ENCODE measurements at places on chromosomes 2 and 18.

GRCh38 chr18:45222180-45222579, 393.1 kb upstream of the SLC14A2 start:
- DNase-seq = no peak

DNA sequence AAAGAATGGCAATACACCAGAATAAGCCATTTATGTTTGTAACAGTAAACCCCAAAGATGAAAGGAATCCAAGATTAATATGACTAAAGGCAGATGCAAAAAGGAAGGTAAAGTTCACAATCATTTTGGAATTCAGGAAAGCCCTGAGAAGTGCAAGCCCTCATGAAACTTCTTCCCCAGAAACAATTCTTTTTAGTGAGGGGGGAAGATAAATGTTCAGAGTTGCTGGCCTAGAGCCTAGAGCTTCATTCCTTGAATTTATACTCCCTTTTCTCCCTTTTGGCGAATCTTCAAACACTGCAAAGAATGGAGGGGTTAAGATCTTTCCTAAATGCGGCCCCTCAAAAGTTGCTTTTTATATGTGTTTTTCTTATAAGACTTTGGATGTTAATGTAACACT, 368.8 kb downstream of the MEIS1 start:
- DNase-seq = no peak

GRCh38 chr2:1339388-1340140, 73.7 kb upstream of the TPO start:
- DNase-seq = no peak

- no peak for DNase-seq
These were observed 36.6 kb downstream of the TMEM177 start for GRCh38 chr2:119715409-119716283.

DNA sequence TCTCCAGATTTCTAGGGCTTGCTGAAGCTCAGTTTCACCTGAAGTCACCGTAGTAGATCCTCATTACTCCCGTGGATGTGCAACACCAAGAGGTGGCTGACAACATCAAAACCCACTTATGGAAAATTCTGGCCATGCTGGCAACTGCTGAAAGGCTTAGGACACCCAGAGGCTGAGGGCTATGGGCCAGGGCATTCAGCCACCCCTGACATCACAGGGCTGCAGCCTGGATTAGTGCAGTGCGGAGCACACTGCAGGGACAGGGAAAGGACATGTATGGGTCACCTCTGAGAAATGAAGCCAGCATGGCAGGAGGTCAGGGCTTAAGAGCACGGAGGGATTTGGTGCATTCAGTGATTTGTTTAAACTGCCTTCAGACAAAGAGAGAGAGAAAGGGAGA, 300.6 kb downstream of the TDRD15 start:
- DNase-seq = no peak

DNA sequence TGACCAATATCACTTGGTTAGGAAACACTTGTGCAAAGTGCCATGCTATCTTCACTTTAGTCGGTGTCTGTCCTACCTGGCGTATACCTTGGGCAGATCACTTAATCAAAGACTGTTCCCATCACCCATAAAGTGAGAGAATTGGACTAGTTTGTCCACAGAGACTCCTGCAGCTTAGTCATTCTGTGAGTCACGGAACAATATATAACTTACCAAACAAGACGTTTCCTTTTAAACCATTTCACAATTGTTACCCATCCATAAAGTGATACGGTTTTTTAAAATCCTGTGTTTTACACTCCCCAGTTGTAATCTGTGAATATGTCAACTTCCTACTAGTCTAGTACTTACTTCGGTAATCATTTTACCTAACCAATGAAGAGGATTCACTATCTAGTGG, 499.3 kb upstream of the SMIM21 start:
- no peak for DNase-seq

DNA sequence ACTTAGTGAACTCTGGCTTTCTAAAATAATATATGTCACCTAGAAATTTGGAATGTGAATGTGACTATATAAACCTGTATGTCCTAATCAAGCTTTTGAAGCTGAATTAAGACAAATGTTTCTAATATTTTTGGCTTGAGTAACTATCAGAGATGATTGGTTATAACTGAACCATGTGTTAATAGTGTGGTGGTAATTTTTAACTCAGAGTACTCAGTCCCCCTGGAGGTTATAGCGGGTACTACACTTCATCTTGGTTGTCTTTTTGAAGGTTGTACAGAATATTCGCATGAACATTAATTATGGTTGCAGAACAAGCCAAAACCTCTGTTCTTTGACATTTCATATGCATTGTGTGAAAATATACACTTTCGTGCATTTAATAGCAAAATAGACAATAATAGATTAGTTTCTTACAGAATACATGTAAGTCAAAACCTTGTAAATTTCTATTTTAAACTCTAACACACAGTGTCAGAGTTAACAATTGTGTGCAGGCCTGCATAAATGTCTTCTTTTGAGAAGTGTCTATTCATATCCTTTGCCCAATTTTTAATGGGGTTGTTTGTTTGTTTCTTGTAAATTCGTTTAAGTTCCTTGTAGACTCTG, 86.0 kb downstream of the OSBPL6 start:
- no peak for DNase-seq

- DNase-seq = peak; percentile 80
These were observed 495.7 kb upstream of the SMIM21 start for GRCh38 chr18:75923169-75923568.

DNA sequence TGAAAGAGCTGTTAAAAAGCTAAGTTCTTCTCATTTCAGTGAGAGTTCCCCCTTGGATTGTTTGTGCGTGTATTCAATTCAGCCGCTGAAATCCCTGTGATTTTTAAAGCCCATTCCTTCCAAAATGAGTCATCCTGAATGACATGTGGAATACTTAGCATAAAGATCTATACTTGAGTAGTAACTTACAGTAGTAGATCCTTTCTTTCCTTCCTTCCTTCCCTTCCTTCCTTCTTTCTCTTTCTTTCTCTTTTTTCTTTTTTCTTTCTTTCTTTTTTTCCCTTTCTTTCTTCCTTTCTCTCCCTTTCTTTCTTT, 18.2 kb upstream of the SOX11 start:
- DNase-seq = no peak

GRCh38 chr2:47159627-47160026, 4.5 kb upstream of the STPG4 start:
- DNase-seq = no peak

DNA sequence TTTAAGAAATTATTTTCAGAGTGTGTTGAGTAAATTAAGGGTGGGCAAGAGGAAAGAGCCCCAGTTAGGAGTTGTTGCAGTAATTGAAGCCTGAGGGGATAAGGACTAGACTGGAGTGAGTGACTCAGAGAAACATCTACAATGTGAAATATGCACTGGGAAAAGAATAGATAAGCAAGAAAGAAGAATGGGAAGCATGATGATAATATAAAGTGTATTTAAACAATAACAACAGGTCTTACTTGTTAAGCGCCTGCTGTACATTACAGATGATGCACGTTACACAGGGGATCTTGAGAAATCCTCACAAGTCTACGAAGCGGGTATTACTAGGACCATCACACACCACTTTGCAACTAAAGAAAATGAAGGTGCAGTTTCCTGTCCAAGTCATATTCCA, 73.6 kb upstream of the STK17B start:
- no peak for DNase-seq

GRCh38 chr2:240595381-240596079, 9.0 kb downstream of the CAPN10 start:
- DNase-seq = no peak

GRCh38 chr2:38485734-38486133, 108.7 kb upstream of the ATL2 start:
- DNase-seq = no peak

GRCh38 chr2:204898928-204899640, 353.8 kb downstream of the PARD3B start:
- no peak for DNase-seq

- DNase-seq = no peak
These were observed 75.5 kb downstream of the TRABD2A start for GRCh38 chr2:84805250-84805958.

GRCh38 chr2:113058998-113059960, at the start of gene IL36RN:
Gene IL36RN, plus strand, starts transcription at chr2:113059198. Its CDS starts 241 bp downstream, at chr2:113059439.
- no peak for DNase-seq

GRCh38 chr2:120060088-120060623, 47.3 kb downstream of the EPB41L5 start:
- no peak for DNase-seq

DNA sequence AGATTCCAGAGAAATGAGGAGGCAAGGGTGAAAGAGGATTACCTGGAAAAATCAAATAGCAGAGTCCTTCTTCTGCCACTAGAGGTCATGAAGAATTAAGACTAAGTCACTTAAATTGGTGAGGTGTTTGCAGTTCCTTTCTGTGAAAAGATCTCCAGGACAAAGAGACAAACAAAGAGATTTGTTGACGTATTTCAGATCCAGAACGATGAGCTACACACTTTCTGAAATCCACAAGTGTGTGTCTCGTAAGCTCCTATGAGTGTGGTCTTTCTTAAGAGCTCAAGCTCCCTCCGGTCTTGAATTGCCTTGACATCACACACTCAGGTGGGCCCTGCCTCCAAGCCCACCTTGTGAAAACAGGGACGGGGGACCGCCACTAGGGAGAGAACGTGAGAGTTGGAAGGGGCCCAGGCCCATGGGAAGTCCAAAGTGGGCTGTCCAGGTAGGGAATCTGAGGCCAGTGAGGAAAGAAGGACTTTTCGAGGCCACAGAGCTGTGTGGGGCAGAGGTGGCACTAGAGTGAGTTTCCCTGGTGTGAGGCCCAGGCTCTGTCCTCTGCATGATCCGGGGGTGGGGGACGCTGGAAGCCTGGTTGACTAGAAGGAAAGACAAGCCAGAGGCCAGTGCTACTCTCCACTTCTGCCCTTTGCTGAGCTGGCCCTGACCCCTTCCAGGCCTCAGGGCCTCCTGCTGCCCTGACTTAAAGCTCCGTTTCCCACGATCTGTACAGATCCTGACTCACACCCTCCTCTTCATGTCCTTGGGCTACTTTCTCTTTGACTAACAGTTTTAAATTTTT, 168.1 kb upstream of the NCK2 start:
- no peak for DNase-seq

DNA sequence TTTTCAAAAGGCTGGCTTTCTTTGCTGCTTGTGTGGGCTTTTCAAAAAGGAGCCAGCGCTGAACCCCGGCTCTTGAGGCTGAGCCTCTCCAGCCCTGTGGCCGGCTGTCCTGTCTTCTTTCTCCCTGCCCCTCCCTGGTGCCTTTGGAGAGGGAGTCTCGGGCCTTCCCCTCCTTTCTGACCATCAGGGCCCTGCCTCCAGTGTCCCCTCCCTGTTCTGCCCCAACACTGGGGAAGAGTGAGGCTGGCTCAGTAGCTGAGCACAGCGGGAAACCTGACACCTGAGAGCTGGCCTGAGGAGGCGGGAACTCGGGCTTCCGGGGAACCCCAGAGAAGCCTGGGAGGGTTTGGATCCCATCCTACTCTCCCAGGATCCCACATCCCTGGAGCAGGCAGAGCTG, 232.1 kb downstream of the LOXHD1 start:
- no peak for DNase-seq

DNA sequence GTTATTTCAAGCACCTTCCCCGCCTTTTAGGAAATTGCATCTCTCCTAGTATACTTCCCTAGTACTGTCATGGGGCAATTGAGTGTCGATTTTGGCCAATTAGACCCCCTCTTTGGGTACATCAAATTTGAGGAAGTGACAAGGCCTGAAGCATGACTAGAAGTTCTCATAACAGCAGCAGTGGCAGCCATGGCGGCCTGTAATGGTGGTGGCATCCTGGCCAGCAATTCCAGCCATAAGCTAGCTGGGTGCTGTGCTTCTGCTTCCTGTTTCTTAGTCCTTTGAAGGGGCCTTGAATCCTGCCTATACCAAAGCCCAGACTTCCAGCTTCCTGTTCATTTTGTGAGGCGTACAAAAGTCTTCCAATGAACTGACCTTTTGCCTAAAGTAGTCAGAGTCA, 523.1 kb downstream of the PLCL1 start:
- no peak for DNase-seq

- DNase-seq = peak; percentile 84
These were observed 203.2 kb downstream of the SH3RF3 start for GRCh38 chr2:109331896-109332848.

GRCh38 chr18:23994361-23994902, 20.1 kb upstream of the TTC39C start:
- DNase-seq = no peak

DNA sequence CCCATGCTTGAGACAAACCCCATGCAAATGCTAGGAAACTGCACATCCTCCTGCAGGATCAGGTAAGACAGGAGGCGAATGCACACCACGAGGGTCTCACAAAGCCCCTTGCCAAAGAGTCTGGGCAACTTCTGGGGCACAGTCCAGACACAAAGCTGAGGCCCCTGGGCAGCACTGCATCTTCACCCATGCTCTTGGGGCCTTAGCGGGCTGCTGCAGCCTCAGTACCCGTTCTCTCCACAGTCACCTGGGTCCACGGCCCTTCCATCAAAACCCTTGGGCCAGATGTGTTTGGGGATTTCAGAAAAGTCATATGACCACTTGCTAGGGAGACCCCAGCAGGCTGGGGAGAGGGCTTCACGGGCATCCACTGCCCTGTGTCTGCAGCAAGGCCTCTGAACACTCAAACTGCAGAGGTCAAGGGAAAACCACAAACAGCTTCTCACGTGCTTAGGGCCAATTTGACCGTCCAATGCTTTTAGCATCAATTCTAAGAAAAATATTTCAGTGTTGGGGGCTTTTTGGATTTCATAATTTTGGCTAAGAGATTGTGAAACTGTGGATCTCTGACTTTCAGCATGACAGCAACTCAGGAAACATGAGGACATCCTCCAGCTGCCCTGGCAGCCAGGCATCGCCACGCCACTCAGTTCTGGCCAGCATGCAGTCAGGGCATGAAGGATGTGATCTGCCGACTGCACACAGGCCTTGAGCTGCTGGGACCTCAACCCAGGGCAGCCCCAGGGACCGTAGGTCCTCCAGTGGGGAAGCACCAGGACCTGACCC, 20.0 kb downstream of the PASK start:
- no peak for DNase-seq

Measured in occipital lobe (tissue), 3 donors.